ENCODE measurements at places on chromosomes 4 and X.

GRCh38 chrX:53261355-53261972 is 19.9 kb downstream of the IQSEC2 start:
- peak; percentile 32 for DNase-seq

- no peak for DNase-seq
These were observed 9.7 kb upstream of the MAGEA4 start for GRCh38 chrX:151902813-151903591.

- DNase-seq, result peak; percentile 19
These were observed 1.8 kb downstream of the SH3BP2 start for GRCh38 chr4:2794486-2795299.

GRCh38 chrX:71166461-71166860 is 21.8 kb downstream of the NLGN3 start:
- no peak for DNase-seq

GRCh38 chr4:175405961-175406360 is 406.1 kb downstream of the GPM6A start:
- DNase-seq, result no peak

GRCh38 chr4:5157791-5158770 is 106.8 kb downstream of the STK32B start:
- no peak for DNase-seq

GRCh38 chrX:40478474-40479065 is 102.2 kb upstream of the ATP6AP2 start:
- no peak for DNase-seq

- DNase-seq, result no peak
These were observed 84.1 kb downstream of the CLCN4 start for GRCh38 chrX:10240918-10241317.

All from MV-4-11 (cell line).